ENCODE measurements at places on chromosomes 7 and 10. TPM values are rescaled to one million over a fixed set of nuclear protein-coding genes. Genes with fewer than 3 reads are reported as not detected.

Gene ATRNL1
- 91.0 TPM for total RNA-seq

Gene CYP3A5
- total RNA-seq: 2.9 TPM

Gene NCF1
- 0.68 TPM for total RNA-seq

Gene DNAJB12
- total RNA-seq: 46.4 TPM

Gene EPHB4
- 119 TPM for total RNA-seq

Gene FEZF1
- total RNA-seq: not detected

Gene OR2A7
- total RNA-seq: 2.8 TPM

Gene ACSL5
- total RNA-seq: 20.6 TPM

Gene PRTFDC1
- 12.6 TPM for total RNA-seq

Gene EIF5AL1
- 0.72 TPM for total RNA-seq

Gene HELLS
- 14.4 TPM for total RNA-seq

Gene TEX47
- total RNA-seq: not detected

DNA sequence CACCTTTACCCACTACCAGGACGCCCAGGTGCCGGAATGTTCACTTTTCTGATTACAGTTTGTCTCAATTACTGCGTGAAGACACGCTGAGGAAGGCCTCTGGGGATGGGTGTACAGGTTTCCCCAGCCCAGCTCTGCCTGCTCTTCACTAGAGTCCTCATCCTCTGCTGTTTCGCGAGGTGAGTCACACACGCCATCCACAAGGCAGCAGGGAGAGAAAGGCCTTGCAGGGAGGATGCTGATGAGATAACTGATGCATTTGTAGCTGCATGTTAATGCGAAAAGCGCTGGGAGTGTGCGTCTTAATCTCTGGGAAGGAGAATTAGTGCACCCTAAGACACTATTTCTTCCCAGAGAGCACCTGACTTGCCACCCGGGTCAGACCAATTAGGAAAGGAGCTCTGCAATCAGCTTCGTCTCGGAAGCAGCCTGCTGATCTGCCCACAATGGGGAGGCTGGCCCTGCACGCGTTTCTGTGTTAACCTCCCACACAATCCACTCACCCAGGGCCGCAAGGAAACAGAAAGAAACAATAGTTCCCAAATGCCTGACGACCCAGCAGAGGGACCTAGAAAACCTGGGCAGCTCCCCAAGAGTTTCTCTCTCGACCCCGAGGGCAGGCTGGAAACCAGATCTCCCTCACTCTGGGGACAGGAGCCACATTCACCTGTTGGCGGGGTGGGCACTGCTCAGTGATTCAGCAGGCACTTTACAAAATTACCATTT lies 578.7 kb downstream of the GLRX3 start:
- no peak for DNase-seq

DNA sequence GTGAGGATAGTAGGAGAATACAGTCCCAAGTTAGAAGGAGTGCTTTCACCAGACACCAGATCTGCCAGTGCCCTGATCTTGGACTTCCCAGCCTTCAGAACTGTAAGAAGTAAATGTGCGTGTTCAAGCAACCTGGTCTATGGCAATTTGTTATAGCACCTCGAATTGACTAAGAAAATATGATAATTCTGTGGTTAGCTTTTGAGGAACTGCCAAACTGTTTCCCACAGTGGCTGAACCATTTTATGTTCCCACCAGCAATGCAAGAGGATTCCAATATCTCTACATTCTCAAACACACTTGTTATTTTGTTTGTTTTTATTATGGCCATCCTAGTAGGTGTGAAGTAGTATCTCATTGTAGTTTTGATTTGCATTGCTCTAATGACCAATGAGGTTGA lies 47.0 kb downstream of the RBM20 start:
- no peak for DNase-seq

GRCh38 chr10:82674036-82674435 lies 799.0 kb downstream of the NRG3 start:
- DNase-seq: no peak

GRCh38 chr7:138667535-138668228 lies 33.5 kb downstream of the SVOPL start:
- no peak for DNase-seq

GRCh38 chr7:88540012-88540411 lies 219.5 kb upstream of the ZNF804B start:
- no peak for DNase-seq

DNA sequence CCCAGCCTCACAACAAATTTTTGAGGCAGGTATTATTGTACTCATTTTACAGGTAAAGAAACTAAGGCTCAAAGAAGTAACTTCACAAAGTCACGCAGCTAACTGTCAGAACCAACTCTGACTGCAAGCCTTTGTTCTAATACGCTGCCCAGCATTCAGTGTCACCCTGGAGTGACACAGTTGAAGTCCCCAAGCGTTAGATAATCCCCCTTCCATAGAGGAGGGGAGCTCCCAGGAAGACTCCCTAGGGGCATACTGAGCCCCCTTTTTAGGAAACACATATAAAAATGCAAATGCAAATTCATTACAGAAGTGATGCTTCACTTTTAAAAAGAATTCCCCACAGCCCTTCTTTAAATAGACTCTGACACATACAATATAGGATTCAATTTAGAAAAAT lies 101.0 kb upstream of the MACROH2A2 start:
- DNase-seq: no peak

DNA sequence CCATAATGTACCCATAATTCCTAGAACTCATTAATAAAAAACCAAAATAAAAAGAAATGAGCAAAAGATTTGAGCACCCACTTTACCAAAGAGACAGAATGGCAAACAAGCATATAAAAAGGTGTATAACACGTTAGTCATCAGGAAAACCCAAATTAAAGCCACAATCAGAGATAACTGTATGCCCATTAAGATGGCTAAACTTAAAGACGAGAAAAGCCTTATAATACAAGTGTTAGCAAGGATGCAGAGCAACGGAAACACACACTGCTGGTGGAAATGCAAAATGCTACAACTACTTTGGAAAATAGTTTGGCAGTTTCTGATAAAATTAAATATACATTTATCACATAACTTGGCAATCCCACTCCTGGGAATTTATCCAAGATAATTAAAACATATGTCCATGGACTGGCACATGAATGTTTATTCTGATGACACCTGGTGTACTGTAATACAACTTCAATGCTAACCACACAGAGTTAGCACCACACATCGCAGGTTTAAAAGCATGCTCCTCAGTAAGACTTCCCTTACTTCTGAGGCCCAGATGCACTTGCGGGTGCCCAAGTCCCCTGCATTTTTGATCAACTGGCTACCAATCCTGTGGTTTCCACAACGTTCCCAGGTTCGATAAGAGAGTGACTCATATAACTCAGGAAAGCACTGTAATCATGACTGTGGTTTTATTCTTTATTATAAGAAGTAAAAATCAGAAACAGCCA lies 158.6 kb downstream of the SNX13 start:
- no peak for DNase-seq

- DNase-seq: no peak
Measured at GRCh38 chr7:155213955-155214740, 83.5 kb upstream of the INSIG1 start.

GRCh38 chr7:52085610-52086009 lies 769.0 kb upstream of the COBL start:
- DNase-seq: no peak

GRCh38 chr10:84166620-84167288 lies 6.8 kb upstream of the GPR15LG start:
- no peak for DNase-seq

GRCh38 chr7:111833466-111833865 lies 271.2 kb upstream of the IMMP2L start:
- no peak for DNase-seq

DNA sequence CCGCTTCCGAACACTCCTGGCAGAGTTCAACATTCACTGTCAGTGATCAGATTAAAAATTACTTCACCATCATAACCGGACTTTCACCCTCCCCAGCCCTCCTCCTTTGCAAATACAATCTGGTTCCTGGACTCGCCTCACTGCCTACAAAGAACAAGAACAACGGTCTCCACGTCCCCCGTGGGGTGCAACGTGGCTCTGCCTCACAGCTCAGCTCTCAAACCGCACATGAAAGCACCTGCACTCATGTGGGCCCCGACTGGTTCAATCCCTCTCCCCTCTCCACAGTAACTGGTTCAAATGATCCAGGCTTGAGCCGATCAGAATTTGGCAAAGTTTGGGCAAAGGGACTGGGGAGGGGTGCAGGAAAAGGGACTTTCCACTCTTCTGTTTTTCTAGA lies 21.0 kb downstream of the ASB13 start:
- DNase-seq: no peak

DNA sequence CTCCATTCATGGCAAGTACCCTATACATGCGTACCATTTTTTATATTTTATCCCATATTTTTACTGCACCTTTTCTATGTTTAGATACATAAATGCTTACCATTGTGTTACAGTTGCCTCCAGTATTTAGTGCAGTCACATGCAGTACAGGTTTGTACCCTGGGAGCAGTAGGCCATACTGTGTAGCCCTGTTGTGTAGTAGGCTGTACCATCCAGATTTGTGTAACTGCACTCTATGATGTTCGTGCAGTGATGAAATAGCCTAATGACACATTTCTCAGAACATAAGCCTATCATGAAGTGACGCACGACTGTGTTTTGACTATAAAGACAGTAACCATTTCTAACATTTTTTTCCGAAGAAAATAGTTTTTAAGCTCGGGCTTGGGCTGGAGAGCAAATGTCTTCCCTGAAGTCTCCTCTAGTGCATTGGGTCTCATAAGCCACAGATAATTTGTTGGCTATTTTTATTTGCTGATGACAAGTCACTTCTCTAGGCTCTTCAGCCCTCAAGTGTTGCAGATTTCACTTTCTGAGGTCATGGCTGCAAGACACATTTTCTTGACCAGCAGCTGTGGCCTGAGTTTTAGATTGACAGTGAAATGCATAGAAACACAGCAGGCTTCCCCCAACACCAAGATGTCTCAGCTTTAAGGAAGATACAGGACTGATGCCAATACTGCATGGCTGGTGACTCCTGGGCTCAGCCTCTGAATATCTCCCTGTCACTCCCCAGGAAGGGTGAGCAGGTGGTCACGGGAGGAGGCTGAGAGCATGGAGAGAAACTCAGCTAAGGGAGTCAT lies 26.9 kb downstream of the EPDR1 start:
- DNase-seq: no peak

GRCh38 chr10:94524146-94524545 lies 21.4 kb upstream of the HELLS start:
- DNase-seq: no peak

DNA sequence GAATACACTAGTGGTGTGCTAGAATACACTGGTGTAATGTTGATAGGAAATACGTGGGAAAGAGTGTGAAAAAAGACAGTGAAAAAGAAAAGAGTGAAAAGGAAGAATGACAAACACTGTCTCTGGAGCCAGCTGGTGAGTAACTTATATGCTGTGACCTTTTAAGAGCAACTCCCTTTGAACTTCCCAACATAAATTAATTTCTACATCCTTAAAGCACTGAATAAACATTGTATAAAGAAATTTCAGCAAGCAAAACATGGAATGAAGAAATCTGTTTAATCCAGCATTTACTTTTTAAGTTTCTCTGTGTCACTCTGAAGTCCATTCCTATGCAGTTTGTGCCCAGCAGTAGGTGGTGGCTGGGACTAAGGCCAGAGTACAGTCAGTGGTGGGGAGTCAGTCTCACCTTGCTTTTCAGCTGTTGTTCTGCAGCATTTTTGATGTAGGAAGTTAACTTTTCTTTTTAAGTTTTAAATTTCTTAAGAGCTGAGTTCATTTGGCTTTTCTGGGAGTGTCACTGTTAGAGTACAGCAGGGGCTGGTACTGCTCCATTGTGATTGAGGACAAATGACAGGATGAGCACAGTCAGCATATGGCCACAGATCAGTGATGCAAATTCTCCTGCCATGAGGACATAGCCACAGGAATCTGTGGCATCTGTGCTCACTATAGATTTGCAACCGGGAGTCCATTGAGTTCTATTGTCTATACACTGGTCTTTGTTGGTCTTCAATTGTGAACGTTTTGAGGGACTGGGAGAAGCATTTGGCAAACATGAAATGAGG lies 321.8 kb downstream of the ZNF248 start:
- DNase-seq: no peak

- no peak for DNase-seq
Measured at GRCh38 chr7:14886533-14886932, 16.0 kb downstream of the DGKB start.

DNA sequence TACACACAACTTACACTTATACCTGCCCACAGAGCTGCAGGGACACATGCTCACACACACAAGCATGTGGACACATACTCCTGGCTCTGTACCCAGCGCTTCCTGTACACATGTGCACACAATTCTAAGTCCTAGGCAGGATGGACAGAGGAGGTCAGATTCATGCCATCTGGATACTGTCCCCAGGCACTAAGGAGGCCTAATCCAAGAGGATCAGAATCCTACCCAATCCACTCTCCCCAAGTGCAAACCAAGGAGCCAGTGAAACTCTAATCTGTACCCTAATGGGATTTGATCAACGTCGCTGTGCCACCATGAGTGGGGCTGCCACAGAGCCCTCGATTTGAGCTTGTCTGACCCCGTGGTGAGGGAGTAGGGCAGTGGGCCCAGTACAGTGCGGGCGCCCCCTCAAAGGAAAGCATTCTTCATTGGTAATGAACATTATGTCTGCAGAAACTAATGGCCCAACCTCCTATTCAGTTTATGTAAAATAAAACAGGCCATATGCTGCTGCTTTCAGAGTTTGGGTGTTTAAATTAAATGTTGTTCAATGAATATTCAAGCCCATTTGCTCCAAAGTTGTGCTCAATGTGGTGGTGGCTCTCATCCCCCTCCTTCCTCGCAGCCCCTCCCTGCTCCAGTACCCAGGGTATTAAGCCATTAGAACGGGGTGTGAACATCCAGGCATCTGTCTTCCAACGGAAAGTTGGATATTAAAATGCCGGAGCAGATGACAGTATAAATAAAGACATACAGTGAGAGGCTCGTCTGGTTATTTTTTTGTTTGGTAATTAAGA lies 26.4 kb downstream of the RPS24 start:
- DNase-seq: no peak

Data from ovary (tissue), 10 donors.